ENCODE measurements at places on chromosomes 6 and 20.
A peak's percentile ranks its signal among the peaks of the same experiment; 100 is the strongest.

- DNase-seq = no peak
Measured at GRCh38 chr6:144729502-144729901, 444.4 kb downstream of the UTRN start.

DNA sequence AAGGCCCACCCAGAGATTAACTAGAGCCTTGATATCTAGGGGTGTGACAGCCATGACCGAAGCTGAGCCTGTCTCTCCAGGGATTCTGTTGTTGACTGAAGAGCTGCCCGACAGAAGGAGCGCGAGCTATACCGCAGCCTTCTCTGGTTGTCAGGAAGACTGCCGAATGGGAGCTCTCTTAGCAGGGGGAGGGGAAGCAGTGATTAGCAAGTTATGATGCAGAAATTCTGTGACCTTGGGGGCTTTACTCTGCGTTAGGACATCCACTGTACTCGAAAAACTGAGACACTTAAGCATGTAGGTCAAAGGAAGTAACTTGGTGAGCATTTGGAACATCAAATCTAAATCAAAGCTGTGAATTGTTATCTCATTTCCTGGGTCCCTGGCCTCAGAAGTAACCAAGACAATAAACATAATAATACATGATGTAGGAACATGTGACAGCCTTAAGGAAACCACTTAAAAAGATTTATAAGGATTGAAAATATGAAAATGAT is 84.7 kb downstream of the MAP3K4 start:
- DNase-seq = no peak

DNA sequence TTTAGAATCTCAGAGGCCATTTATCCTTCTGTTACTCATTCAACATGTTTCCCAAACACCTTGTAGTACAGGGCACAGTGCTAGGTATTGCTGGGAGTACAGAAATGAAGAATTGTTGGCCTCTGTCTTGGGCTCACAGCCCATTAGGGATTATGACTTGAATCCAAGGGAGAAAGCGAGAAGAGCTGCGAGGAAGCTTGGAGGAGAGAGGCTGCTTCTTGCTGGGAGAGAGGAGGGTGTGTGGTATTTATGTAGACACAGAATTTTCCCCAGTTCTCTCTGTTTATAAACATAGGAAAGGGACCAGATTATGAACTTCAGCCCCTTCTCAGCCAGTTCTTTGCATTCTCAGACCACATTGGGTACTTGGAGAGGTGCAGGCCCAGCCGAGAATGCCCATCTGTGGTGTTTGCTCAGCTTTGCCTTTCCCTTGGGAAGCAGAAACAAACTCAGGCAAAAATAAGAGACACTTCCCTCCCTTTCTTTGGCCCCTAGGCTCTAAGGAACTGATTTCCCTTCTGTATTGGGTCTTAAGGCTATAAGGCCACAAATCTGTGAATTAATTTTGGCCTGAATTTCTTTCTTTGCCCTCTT is 17.9 kb downstream of the CHMP4B start:
- no peak for DNase-seq

DNA sequence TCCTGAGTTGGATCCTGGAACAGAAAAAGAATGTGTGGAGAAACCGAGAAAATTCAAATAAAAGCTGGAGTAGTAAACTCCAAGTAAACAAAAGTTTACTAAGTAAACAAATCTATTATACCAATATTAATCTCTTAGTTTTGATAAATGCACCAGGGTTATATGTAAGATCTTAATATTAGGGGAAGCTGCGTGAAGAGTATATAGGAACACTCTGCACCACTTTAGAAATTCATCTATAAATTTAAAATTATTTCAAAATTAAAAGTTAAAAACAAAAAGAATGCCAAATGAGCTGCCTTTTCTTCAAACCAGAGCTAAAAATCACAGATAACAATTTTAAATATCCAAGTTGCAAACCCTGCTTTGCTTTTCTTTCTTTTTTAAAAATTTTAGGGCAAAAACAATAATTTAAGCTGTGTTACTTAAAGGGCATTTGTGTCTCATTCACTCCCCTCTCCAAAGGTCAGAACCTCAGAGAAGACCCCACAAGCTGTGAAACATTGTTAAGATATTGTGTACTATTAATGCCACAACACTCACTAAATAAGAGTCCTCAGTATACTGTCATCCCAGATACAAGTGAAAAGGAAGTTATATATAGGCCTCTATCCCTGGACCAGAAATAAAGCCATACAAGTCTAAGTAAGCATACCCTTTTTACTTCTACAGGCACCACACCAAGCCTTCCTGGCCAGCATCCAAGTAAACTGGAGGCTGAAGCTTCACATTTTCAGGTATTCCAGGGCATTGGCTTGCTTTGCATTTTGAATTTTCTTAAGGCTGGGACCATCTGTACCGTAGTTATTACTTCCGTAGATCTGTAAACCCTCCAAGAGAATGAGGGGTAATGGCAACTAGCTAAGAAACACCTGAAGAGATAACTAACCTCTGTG is 7.0 kb downstream of the DNAAF9 start:
- DNase-seq = no peak

DNA sequence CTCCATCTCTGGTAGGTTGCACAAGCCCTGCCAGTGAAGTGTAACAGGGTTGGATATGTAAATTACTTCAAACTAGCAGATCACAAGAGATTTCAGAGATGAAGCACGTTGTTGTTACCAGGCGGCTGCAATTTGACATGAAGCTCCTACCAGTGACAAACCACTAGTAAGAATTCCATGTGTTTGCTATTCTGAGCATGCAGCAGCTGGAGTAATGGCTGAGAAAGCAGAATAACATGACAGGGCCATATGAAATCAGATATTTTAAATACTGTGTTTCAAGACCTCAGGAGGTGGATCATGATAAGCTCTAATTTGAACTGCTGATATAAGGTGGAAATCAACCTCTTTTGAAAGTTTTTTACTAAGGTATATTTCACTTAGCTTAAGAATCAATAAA is 11.4 kb downstream of the RIN2 start:
- DNase-seq = no peak

GRCh38 chr6:160030103-160030502 is 61.2 kb downstream of the IGF2R start:
- no peak for DNase-seq

- DNase-seq = peak; percentile 8
Measured at GRCh38 chr6:68876792-68877493, 241.9 kb downstream of the ADGRB3 start.

GRCh38 chr6:1278061-1278720 is 33.7 kb upstream of the FOXQ1 start:
- DNase-seq = no peak

Measured in activated CD4-positive, alpha-beta T cell treated with anti-CD3 and anti-CD28 coated beads, Interleukin-10, Interleukin-2, amounts not matched to agents 100 ng/mL and 50 ng/mL, durations not matched to agents 16 hours and 8 hours (primary cell).